Suppressor macrophage treated with lipopolysaccharide for 1 hour (primary cell): ENCODE measurements at places on chromosomes 13 and 19.

GRCh38 chr13:97537110-97537509 is 103.1 kb downstream of the RAP2A start:
- DNase-seq, result no peak

- DNase-seq, result no peak
Measured at GRCh38 chr13:67854990-67855389, 624.9 kb upstream of the PCDH9 start.

DNA sequence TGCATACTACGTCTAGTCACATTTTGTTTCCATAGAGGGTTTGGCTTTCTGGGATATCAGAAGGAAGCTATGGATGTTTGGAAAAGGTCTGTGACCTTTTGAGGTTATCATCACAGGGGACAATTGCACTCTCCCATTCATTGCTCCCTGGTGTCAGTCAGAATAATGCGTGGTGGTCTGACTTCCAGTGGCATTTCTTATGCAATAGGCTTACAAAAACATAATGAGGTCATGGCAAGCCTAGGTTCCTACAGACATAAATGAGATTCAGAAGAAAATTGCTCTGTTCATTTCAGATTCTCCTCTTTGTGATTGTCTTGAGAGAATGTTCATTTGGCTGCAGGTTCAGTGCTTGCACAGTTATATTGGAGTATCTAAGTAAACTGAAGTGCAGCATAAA is 54.6 kb downstream of the ARHGAP35 start:
- DNase-seq, result peak; percentile 6

GRCh38 chr19:8528500-8528899 is 14.5 kb upstream of the ZNF414 start:
- no peak for DNase-seq

DNA sequence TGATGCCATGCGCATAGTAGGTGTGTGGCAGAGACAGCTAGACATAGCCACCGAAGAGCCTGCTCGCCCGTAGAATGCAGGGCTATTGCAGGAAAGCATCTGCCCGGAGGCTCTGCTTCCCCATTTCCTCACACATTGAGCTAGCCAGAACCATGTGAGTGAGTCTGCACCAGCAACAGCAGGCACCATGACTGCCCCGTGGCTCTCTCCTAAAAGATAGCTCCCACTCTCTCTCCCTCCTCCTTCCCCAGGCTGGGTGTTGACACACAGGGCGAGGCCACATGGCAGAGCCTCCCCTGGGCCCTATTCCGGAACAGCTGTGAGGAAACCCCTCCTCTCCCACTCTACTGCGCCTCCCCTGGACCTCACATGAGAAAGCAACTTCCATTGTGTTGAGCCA is 52.3 kb upstream of the ATP12A start:
- peak; percentile 24 for DNase-seq

GRCh38 chr13:44938854-44939253 is 50.4 kb downstream of the NUFIP1 start:
- DNase-seq, result no peak

- DNase-seq, result no peak
Measured at GRCh38 chr13:98454389-98454881, 122.5 kb downstream of the STK24 start.

- DNase-seq, result no peak
Measured at GRCh38 chr19:3776479-3777040, 4.5 kb upstream of the RAX2 start.

DNA sequence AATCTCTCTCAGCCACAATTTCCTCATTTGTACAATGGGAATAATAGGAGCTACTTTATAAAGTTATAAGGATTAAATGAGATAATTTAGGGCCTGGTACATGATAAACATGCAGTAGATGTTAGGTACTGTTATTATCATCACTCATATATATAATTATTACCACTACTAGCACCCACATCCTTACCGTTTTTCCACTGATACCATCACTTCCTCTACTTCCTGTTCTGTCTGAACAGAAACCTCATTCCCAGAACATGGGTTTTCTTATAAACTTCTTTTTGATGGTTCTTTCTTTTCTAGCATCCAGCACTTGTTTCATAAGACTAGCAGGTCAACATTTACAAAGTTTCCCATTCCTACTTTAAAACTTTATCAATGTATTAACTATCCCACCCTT is 6.3 kb downstream of the CDADC1 start:
- DNase-seq, result no peak

DNA sequence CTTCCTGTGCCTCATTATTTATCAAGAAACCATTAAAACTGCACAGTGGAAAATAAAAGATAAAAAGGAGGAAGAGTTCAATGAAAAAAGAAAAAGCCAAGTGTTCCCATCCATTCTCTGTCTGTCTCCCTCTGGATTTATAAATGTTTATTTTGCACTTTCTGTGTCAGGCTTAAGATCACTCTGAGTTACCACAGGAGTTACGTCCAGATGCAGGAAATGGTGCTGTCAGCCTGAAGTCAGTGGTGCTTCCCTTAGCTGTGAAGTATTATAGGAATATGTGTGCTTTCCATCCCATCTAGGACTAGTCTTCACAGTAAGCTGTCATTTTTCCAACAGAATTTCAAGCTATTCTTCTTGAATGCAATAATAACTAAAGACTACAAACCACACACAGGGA is 420.2 kb downstream of the KCTD12 start:
- DNase-seq, result no peak

DNA sequence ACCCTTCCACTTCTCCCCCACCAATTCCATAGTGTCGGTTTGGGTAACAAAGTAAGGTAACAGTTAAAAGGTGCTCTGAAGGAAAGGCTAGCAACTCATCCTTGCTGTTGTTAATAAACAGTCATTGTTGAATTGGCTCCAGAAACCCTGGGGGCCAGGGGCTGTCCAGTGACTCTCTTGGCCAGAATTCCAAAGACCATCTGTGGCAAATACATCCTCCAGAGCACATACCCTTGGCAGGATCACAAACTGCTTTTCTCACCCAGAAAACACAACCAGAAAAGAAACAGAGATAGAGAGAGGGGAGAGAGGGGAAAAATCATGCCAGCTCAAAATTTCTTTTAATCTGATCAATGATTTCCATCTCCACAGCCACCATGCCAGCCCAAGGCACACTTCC is 22.1 kb downstream of the CACNA1A start:
- DNase-seq, result no peak

DNA sequence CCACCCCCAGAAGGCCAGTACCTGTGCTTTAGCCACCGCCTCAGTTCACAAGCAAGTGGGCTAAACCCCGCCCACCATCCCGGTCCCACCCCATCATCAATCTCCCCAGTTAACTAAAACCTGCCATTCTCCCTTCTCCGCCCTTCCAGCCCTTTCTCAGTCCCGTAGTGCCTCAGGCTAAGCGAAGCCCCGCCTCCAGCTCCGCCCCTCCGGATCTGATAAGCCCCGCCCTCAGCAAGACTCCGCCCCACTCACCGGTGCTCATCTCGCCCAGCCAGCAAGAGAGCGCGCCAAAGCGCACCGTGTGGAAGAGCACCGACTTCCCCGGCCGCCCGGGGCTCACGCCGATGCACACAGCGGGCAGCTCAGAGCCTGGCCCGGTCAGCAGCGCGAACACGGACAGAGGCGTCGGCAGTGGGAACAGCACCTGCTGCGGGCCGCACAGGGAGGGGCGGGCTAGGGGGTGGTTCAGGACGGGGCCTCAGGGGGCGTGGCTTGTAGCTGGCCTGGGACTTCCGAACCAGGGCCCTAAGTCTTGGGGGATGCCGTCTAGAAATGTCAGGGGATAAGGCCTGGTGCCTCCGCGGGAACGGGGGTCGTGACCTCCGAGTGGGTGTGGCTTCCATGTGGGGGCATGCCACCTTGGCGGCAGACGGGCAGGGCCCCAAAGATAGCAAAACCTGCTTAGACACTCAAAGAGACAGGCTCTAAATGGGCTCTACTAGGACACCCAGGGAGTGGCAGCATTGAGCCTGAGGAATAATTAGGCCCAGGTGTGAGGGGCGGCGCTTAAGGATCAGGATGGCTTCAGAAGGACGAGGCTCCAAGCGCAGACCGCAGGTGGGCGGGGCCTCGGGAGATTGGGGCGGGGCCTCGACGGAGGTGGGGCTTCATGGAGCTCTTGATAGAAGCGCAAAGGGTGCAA is 21.4 kb downstream of the MAP4K1 start:
- no peak for DNase-seq

DNA sequence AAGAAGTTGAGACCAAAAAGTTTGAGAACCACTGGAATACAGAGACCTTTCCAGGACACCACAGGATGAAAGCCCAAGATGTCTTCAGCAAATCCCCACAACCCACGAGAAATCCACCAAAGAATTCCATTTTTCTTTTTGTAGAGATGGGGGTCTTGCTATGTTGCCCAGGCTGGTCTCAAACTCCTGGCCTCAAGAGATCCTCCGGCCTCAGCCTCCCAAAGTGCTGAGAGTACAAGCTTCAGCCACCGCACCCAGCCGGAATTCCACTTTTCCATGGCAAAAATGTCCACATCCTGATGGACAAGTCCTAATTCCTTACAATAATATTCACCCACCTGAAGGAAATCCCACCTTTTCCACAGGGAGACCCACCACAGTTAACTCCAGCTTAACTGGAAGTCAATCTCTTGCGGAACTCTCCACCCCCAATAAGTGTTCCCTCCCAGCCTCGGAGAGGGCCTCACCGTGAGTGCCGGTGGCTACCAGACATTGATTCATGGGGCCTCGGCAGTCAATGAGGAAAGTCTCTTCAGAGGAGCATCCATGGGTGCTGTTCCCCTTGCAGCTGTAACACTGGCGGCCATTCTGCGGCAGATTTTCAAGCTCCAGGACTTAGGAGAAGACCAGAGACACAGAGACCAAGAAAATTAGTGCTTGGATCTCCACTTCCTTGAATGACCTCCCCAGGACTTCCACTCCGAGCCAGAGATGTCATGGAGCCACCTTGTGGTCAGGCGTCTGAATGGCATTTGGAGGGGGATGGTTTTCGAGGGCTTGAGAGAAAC is 12.3 kb upstream of the CADM4 start:
- peak; percentile 68 for DNase-seq
